ENCODE measurements at places on chromosomes 2 and 18.

DNA sequence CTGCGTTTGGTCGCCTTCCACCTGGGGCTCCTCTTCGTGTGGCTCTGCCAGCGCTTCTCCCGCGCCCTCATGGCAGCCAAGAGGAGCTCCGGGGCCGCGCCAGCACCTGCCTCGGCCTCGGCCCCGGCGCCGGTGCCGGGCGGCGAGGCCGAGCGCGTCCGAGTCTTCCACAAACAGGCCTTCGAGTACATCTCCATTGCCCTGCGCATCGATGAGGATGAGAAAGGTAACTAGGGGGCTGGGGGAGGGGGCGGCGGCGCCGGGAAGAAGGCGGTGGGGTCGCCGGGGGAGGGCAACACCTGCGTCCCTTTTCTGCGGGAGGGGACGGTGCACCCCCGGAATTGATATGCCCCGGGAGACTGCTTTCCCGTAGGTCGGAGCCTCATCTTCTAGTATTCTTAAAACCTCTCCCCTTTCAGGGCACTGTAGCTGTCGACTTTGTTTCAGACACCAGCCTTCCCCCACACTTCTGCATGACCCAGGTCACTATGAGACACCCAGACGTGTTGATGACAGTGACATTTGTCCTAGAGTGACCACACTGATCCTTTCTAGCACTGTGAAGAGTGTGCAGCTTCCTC lies 755 bp downstream of the SPAST start:
- no peak for DNase-seq

DNA sequence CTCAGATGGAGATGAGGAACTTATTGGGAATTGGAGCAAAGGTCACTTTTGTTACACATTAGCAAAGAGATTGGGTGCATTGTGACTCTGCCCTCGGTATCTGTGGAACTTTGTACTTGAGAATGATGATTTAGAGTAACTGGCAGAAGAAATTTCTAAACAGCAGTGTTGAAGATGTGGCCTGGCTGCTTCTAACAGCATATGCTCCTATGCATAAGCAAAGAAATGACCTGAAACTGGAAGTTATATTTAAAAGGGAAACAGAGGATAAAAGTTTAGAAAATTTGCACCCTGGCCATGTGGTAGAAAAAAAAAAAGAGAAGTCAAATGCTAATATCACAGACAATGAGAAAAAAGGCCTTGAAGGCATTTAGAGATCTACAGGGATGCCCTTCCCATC lies 256.8 kb upstream of the ZC3H15 start:
- no peak for DNase-seq

DNA sequence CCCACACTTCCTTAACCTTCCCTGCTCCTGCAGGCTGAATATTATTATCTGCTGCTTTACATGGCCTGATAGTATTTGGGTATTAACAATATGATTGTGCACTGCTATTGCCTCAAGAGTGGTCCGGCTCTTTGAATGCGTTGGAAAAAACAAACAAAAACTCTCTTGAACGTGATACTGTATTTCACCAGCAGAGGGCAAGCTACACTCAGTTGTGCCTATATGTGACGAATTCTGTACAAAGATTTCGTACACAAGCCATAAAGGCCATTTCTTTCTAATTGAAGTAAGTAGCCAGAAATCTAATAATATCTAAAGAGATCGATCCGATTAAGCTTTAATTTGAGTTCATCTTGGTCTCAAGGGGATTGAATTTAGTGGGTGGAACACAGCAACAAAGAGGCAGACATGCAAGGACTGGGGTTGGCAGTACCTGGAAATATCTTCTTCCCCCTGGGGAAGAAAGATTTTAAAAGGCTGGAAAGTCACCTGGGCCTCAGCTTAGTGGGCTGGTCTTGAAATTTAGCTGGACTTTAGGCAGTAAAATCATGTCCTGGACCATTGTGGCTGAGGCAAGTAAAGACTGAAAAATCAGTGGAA lies 49.3 kb upstream of the RAB6D start:
- DNase-seq = no peak

- DNase-seq = no peak
Observed at GRCh38 chr2:39874236-39874635, 95.2 kb upstream of the THUMPD2 start.

DNA sequence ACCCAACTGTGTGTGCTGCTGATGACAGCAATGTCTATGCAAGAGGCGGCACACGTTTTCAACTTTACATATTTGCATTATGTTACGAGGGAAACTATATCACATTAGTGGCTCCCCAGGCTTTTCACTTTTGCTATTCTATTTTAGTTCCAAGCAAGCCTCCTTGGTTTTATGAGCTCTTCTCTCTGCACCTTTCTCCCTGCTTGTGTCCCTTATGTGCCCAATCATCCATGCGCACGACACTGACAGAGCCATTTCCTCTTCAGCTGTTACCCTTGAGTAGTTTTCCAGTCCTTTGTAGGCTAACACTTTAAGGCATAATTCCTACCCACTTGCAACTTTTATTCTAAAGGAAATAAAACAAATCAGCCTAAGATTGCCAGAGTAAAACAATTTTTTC lies 154.3 kb downstream of the TCF4 start:
- DNase-seq = no peak
